ENCODE measurements at places on chromosomes 4 and X.
A peak's percentile ranks its signal among the peaks of the same experiment; 100 is the strongest.

DNA sequence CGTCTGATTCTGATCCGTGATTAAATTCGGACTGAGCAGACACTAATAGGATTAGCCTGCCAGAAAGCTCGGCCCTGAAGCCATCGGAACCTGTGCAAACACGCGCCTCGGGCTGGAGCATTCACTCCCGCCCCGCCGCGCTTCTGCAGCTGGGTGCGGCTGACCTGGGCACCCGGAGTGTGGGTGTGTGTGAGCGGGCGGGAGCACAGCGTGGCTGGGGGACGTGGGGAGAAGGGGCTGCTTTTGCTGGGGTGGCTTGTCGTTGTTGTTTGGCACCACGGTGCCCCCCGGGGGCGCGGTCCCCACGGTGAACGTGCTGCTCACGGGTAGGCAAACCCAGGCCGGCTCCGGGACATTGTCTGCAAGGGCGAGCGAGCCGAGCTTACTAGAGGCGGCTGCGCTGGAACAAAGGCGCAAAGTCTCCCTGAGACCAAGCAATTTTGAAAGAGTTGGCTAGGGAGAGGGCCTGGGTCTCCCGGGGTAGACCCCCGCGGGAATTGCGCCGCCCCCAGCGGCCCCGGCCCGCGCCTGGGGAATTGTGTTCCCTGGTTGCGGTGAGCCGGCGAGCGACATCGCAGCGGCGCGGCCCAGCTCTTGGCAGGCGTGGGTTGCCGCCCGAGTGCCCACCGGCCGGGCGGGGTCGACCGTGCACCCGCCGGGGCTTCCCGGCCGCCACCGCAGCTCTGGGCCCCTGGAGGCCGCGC lies 1.4 kb downstream of the MAMLD1 start:
- no peak for DNase-seq

GRCh38 chrX:53287493-53288138 lies 6.2 kb upstream of the IQSEC2 start:
- peak; percentile 70 for DNase-seq

GRCh38 chr4:80465238-80465637 lies 129.7 kb downstream of the CFAP299 start:
- no peak for DNase-seq

DNA sequence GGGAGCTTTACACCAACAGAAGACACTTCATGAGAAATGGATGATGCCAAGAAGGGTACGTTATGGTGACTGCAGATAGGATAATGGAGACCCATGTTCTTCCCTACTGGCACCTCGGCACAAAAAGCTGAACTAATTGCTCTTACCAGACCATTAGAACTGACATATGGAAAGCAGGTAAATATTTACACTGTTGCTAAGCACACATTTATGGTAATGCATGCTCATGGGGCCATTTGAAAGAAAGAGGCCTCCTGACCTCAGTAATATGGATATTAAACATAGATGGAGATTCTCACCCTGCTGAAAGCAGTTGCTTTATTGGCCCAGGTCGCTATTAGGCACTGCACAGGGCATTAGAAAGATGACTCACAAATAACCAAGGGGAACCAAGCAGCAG lies 1759.6 kb downstream of the C4orf33 start:
- no peak for DNase-seq

DNA sequence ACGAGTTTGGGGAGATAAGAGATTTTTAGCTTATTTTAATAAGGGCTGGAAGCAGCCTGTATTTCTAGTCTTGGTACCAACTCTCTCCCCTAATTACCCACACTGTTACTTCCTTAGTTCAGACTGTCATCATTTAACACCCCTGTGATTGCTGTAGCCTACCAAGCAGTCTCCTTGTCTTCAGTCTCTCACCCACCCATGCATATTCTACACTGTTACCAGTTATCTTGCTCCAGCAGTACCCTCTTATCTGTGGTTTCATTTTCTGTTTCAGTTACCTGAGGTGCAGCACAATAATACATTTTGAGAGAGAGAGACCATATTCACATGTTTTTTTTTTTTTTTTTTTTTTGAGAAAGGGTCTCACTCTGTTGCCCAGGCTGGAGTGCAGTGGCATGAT lies 80.2 kb downstream of the DIAPH2 start:
- DNase-seq, result no peak

DNA sequence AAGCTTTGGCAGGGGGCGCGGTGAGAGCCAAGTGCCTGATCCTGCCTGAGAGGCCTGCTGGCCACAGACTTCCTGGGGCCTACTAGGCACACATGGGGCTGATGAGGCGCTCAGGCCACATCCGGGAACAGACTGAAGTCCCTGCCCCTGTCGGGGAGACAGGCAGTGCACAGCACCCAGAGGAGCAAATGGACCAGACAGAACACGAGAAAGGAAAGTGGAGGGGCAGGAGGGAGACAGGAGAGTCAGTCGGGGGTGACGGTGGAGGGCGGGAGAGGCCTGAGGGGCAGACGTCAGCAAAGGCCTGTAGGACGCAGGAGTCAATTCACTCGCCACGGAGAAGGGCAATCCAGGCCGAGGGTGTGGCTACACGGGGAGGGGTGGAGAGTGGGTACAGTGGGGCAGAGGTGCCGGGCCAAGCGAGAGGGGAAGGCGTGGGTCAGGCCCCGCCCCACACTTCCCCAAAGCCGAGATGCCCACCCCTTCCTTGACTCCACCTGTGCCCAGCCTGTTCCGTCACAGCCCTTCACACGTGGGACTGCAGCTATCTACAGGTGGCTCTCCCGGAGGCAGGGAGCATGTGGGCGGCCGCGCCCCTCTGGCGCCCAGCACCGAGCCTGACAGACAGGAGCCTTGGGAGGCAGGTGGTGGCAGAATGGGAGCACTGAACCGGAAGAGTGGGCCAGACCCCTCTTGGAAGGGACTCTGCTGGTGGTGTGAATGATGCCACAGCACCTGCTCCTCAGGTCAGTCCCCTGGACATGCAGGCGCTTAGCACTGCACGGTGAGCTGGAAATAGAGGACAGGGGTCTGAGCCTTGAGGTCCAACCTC lies 20.5 kb downstream of the NOP14 start:
- no peak for DNase-seq

- no peak for DNase-seq
Observed at GRCh38 chr4:10662937-10663336, 21.6 kb downstream of the CLNK start.

- no peak for DNase-seq
Observed at GRCh38 chr4:80538276-80538926, 202.9 kb downstream of the CFAP299 start.

DNA sequence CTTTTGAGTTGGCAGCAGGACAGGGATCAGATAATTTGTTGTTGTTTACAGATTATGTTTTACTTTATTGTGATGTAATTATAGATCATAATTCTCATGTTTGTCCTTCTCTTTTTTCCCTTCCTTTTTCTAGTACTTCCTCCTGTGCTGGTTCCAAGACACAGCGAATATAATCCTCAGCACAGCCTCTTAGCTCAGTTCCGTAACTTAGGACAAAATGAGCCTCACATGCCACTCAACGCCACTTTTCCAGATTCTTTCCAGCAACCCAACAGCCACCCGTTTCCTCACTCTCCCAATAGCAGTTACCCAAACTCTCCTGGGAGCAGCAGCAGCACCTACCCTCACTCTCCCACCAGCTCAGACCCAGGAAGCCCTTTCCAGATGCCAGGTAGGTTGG lies 58.0 kb downstream of the SMAD1 start:
- DNase-seq, result no peak

All from umbilical cord (tissue), 2 donors.